ENCODE measurements at places on chromosomes 11 and 22.

DNA sequence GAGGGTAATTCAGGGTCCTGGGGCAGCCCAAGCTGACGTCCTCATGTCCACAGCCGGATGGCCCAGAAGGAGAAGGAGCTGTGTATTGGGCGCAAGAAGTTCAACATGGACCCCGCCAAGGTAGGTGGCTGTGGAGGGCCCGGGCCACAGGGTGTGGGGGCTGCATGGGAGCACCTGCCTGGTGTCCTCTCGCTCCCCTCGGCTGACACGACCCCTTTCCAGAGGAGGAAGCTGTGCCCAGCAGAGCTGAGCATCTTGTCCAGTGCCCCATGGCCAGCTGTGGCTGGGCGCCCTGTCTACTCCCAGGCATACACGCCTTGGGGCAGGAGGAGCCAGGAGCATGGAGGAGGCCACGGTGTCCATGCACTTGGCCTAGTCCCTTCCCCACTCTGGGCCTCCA lies 13.6 kb downstream of the CYTH4 start:
- DNase-seq = no peak

- DNase-seq = peak; percentile 57
Observed at GRCh38 chr11:64787526-64788320, 9.4 kb upstream of the SF1 start.

GRCh38 chr22:44479662-44480061 lies 18.4 kb downstream of the RTL6 start:
- no peak for DNase-seq

GRCh38 chr11:78067704-78068103 lies 4.0 kb downstream of the THRSP start:
- no peak for DNase-seq

GRCh38 chr11:64448599-64449380 lies 89.8 kb downstream of the RPS6KA4 start:
- DNase-seq = peak; percentile 58

DNA sequence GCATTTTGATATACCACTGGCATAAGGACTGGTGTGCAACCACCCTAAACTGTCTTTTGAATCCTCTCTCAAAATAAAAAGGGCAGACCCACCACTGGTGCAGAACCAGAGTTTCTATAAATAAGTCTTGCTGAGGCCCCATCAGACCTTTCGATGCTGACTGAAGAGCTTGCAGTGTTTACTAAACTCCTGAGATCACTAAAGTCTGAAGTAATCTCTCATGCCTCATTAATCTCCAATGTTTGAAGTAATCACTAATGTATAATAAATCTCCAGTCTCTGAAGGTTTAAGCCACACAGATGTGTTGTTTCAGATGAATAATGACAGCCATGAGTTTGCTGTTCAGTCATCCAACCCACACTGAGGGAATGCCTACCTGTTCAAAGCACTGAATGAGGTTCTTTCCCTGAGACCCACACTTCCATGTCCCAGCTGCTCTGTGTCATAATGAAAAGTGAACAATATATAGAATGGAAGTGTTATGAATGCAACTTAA lies 50.6 kb upstream of the DEUP1 start:
- no peak for DNase-seq

- DNase-seq = no peak
Observed at GRCh38 chr11:27660171-27660570, 40.1 kb downstream of the BDNF start.

GRCh38 chr22:47543447-47543846 lies 781.0 kb downstream of the TBC1D22A start:
- DNase-seq = no peak

DNA sequence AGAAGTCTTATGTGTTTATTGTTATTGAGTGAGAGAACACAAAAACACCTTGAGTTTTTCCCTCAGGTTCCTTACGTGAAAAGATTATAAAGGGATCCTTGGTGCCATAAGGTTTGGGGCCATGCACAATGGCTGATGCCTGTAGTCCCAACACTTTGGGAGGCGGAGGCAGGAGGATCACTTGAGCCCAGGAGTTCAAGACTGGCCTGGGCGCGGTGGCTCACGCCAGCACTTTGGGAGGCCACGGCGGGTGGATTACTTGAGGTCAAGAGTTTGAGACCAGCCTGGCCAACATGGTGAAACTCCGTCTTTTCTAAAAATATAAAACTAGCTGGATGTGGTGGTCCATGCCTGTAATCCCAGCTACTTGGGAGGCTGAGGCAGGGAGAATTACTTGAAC lies 5.4 kb downstream of the SMDT1 start:
- no peak for DNase-seq

GRCh38 chr22:27726686-27727449 lies 74.7 kb downstream of the MN1 start:
- DNase-seq = no peak

- DNase-seq = no peak
Observed at GRCh38 chr11:126118806-126119205, 56.1 kb upstream of the CDON start.

DNA sequence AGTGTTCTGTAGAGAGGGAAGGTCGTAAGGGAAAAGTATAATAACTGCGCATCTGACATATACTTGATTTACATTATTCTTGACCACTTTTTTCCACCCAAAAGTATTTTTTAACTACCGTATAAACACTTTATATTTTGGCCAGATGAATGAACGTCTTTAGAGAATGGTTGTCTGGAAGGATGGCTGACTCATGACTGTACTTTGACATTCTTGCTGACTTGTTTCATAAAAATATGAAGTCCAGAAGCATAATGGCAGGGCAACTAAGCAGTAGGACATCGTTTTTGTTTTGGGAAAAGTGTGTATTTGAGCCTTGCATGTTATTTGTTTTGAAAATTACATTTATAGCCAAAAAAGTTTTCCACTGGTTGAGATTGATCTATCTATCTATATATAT lies 110.0 kb downstream of the OSBP2 start:
- DNase-seq = no peak

- DNase-seq = no peak
Observed at GRCh38 chr11:3101921-3102640, 44.9 kb upstream of the CARS1 start.

- DNase-seq = peak; percentile 3
Observed at GRCh38 chr22:20584029-20584871, 76.8 kb downstream of the MED15 start.

DNA sequence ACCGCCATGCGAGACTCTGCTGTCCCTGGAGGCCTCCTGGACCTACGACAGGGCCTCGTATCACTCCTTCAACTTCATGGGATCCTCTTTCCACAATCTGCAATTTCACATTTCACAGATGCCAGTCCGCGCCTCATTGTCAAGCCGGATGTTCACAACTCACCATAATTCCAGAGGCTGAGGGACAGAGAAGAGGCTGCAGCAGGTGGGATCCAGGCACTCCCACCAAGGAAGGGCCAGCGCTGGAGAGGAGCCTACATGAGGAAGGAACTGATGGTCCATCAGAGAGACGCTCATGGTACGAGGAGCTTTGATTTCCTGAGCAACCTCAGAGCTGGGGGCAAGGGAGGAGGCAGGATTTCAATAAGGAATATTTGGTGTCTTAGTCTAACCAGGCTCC lies 495.0 kb downstream of the BRD1 start:
- no peak for DNase-seq

DNA sequence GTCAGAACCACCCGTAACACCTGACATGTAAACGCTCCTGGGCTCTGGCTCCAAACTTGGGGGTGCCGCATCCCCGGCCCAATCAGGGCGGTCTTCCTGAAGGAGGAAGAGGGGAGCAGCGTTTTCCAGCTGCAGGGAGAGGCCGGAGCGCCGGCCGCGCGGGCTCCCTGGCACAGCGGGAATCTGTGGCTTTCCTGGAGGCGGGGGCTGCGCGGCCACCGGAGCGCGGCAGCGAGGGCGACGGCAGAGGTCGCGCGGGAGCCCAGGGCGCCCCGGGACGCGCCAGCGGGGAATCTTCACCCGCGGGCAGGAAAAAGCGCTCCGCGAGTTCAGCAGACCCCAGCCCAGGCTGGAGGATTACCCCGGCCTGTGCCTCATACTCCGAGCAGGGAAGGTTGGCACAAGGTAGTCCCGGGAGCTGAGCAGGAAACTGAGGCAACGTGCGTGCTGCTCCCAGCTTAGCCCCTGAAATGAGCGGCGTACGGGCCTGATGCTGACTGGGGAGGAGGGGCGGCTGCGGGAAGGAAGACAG lies 600 bp upstream of the ESAM start:
- no peak for DNase-seq

GRCh38 chr11:64659417-64660144 lies 63.4 kb downstream of the NRXN2 start:
- DNase-seq = no peak

GRCh38 chr11:46914363-46914762 lies 4.0 kb downstream of the LRP4 start:
- DNase-seq = no peak

GRCh38 chr11:98434296-98434695 lies 586.5 kb upstream of the CNTN5 start:
- DNase-seq = no peak

- no peak for DNase-seq
Observed at GRCh38 chr11:44877571-44878497, 72.8 kb downstream of the TP53I11 start.

- DNase-seq = no peak
Observed at GRCh38 chr22:37716708-37717107, 19.9 kb downstream of the TRIOBP start.

DNA sequence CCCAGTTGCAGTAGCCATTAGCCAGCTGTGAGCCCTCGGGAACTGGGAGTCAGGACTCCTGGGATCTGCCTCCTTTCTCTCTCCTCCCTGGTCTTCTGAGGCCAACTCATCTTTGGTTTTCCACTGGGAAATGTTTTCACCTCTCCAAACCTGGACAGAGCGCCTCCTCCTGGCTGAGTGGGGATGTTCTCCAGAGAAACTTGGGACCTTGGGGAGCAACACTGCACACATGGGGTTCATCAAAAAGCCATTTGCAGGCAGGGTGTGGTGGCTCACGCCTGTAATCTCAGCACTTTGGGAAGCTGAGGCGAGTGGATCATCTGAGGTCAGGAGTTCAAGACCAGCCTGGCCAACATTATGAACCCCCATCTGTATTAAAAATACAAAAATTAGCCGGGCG lies 145.4 kb downstream of the NECTIN1 start:
- no peak for DNase-seq

- DNase-seq = no peak
Observed at GRCh38 chr11:2838091-2838490, 47.5 kb downstream of the CDKN1C start.

DNA sequence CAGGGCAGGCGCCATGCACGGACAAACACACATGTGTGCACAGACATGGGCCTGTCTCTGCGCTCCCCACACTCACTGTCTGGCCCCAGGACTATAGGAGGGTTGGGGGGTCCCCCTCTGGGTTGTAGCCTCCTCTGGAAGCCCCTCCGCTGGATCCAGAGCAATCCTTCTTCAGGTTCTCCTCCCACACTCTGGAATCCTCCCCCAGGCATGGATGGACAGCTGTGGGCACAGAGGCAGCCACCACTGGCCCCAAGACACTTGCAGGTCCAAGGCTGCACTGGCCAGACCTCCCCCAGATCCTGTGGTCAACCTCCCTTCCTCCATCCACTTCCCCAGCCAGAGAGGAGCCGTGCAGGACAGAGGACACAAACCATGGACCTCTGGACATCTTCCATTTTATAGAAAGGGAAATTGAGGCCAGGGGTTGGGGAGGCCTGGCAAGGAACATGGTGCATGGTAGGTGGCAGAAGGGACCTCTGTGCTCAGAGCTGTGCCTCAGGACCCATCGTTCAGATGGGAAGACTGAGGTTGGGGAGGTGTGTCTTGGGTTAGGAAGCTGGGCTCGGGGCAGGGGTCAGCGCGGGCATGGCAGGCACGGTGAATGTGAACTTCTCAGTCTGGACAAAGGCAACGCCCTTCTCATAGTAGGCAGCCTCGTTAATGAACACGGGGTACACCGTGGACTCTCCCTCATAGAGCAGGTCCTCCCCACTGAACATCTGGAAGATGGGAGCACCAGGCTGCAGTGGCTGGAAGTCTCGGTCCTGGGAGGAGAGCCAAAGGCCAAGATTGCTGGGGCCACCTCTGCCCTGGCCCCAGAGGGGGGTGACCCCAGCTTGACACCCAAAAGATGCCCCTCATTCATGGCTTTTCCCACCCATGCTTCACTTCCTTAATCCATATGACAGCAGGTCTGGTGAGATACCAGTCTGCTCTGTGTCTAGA lies 2.9 kb upstream of the TBX10 start:
- no peak for DNase-seq

GRCh38 chr11:63813035-63813562 lies at the start of gene SPINDOC:
Gene SPINDOC, plus strand, starts transcription at chr11:63813456. Its CDS starts 231 bp downstream, at chr11:63813687.
- peak; percentile 34 for DNase-seq

- DNase-seq = no peak
Observed at GRCh38 chr11:129593098-129593497, 217.4 kb downstream of the BARX2 start.

GRCh38 chr22:43036282-43036829 lies 21.4 kb upstream of the PACSIN2 start:
- DNase-seq = no peak

DNA sequence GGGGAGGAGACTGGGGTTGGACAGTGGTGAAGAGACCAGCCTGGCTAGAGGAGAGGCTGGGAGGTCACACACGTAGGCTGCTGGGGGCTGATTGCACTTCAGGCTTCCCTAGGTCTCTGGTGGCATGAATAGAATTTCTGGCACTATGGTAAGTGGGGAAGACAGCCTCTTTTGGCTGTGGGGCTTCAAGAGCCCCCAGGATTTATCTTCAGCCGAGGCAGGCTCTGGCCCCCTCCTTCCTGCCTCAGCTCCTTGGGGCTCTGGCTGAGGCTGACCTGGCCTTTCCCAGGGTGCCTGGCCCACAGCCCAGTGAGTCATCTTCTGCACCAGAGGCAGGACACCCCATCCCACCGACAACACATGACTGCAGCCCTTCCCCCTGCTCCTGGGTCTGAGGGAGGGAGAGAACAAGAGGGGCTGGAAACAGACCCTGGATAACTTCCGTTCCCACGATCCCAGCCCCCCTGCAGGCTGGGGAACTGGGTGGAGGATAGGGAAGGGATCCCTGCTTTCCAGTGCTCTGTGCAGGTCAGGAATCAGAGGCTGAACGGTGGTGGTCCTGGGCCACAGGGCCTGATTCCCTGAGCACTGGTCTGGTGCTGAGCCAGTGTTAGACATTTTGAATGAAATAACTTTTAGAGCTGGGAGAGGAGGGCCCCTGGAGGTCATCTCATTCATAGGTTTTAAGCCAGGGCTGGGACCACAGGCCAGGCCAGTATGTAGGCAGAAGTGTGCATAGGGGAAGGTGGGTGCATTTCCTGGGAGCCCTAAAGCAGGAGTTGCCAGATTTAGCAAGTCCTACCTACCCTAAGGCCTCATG lies 26.5 kb downstream of the ARHGEF17 start:
- DNase-seq = no peak

DNA sequence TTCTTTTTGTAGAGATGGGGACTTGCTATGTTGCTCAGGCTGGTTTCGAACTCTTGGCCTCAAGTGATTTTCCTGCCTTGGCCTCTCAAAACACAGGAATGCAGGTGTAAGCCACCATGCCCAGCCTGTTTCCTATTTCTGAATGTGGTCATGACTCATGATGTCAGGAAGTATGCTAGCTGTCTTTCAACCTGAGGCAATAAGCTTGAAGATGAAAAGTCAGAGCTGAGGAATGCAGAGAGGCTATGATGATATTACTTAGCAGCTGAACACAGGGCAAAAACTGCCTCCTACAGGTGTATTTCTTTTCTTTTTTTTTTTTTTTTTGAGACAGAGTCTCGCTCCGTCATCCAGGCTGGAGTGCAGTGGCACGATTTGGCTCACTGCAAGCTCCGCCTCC lies 9.0 kb upstream of the NUCB2 start:
- DNase-seq = no peak
